GM23248 (cell line): ENCODE measurements at places on chromosomes 12 and 14. TPM values are rescaled to one million over a fixed set of nuclear protein-coding genes. Genes with fewer than 3 reads are reported as not detected.

- no peak for DNase-seq
- no peaks in the 10 kb centered on the region for H3K36me3 ChIP-seq
- H3K27me3 ChIP-seq, result no peaks in the 10 kb centered on the region
- H3K4me1 ChIP-seq, result no peaks in the 10 kb centered on the region
- no peak overlapping the region for H3K4me3 ChIP-seq
- no peak overlapping the region for H3K27ac ChIP-seq
Measured at GRCh38 chr12:63805704-63806672, 26.3 kb downstream of the RXYLT1 start.

The FAR2 gene
- total RNA-seq, result 2.1 and 6.1 TPM in 2 replicates

GRCh38 chr12:53735-54730 lies 12.5 kb upstream of the IQSEC3 start:
- H3K4me3 ChIP-seq, result no peak overlapping the region
- H3K36me3 ChIP-seq, result no peaks in the 10 kb centered on the region
- peaks cover 53% of the 10 kb centered on the region for H3K27me3 ChIP-seq
- H3K4me1 ChIP-seq, result no peaks in the 10 kb centered on the region
- DNase-seq, result no peak

DNA sequence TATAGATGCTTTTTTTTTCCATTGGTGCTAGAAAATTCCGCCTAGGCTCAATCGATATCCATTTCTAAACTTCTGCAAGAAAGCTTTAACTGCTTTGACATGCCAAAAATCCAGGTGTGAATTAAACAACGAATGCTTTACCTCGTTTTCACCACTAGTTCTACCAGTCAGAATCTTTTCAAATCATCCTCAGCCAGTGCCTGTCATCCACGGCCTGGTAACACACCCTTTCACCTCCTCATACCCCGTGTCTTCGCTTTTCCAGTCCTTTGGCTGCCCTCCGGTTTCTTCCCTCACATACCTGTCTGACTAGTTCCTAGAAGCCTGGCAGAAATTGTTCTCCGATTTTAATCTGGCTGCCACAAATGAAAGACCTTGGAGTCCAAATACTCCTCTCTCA lies 1.4 kb upstream of the PHC1 start:
- peak; percentile 22 for DNase-seq
- no peaks in the 10 kb centered on the region for H3K27me3 ChIP-seq
- peak overlapping the region; percentile 82; the same call in 1 of the 2 replicates for H3K4me3 ChIP-seq
- peaks cover 20% of the 10 kb centered on the region; the same call in 1 of the 2 replicates for H3K4me1 ChIP-seq
- no peaks in the 10 kb centered on the region for H3K36me3 ChIP-seq

DNA sequence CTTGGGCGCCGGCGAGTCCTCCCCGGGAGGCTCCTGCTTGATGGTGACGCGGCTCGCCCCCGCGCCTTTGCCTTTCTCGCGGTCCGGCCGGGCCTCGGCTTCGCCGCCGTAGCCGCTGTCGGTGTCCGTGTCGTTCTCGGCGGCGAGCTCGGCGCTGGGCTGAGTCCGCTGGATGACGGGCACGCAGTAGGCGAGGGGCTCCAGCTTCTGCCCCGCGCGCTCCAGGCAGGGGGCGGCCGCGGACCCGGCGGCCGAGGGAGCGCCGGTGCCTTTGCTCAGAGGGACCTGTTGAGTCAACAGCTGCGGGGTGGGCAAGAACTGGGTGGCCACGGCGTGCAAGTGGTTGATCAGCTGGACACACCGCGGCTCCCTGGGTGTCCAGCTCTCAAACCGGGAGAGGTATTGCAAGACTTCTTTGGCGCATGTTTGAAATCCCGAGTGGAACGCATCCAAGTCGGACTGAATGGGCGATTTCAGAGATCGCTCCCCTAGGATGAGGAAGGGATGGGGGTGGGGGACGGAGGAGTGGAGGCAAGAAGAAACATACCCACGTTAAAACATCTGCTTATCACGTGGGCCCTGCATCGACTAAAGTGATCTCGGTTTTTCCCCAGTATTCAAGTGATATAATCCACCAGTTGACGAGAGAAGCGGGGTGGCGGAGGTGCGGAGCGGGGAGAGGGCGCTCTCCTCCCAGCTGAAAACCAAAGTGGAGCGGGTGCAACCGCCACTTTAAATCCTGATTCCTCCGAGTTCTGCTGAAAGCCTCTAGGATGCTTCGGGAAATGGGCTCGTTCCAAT lies 2.0 kb downstream of the BHLHE41 start:
- no peaks in the 10 kb centered on the region for H3K27me3 ChIP-seq
- no peaks in the 10 kb centered on the region for H3K36me3 ChIP-seq
- peak overlapping the region; percentile 84 for H3K27ac ChIP-seq
- peaks cover 19% of the 10 kb centered on the region for H3K4me1 ChIP-seq

DNA sequence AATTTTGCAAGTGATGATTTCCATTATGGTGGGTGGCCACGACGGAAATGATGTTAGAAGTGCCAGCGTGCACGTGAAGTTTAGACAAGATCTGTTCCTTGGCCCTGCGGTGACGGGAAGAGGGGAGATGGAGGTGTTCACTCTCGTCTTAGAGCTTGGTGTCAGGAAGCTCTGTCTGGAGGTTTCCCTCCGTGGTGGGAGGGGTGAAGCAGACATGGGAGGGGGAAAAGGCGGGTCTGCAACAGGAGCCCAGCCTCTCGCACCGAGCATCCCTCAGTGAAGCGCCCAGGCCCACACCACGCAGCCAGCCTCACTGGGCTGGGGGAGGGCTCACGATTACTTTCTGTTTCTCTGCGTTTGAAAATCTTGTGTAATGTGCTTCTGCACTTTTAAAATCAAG lies 26.3 kb downstream of the EML1 start:
- no peak for DNase-seq
- H3K27ac ChIP-seq, result no peak overlapping the region
- no peaks in the 10 kb centered on the region for H3K36me3 ChIP-seq
- H3K4me1 ChIP-seq, result 0 out of 2 replicates have a peak, but pooled peaks cover 3% of the 10 kb centered on the region

GRCh38 chr12:122096591-122097149 lies 18.1 kb downstream of the MLXIP start:
- H3K27me3 ChIP-seq, result no peaks in the 10 kb centered on the region
- DNase-seq, result peak; percentile 76
- no peak overlapping the region for H3K4me3 ChIP-seq
- peaks cover 22% of the 10 kb centered on the region for H3K4me1 ChIP-seq

- H3K36me3 ChIP-seq, result peaks cover 4% of the 10 kb centered on the region; the same call in 1 of the 2 replicates
- H3K4me3 ChIP-seq, result no peak overlapping the region
- peak; percentile 41 for DNase-seq
- H3K27me3 ChIP-seq, result no peaks in the 10 kb centered on the region
- peaks cover 28% of the 10 kb centered on the region for H3K4me1 ChIP-seq
Measured at GRCh38 chr12:1117371-1117770, 126.3 kb downstream of the ERC1 start.

The NFATC4 gene
- 96.9 and 113 TPM in 2 replicates for total RNA-seq

The SMIM41 gene
- total RNA-seq, result not detected in 2 replicates

DNA sequence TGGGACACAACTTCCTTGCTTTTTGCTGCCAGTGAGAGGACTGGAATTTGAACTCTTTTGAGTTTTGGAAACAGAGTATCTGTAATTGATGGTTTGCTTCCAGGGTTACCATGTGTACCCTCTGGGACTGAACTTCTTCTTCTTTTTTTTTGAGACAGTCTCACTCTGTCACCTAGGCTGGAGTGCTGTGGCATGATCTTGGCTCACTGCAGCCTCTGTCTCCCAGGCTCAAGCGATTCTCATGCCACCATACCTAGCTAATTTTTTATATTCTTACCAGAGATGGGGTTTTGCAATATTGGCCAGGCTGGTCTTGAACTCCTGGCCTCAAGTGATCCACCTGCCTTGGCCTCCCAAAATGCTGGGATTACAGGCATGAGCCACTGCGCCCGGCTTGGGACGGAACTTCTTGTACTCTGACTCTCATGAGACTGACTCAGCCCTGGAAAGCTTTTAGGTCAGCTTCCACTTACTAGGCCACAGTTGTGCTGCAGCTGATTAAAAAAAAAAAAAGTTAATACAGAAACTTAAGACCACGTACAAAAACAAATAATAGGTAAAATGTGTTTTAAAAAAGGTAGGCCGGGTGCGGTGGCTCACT lies 15.8 kb downstream of the SEL1L start:
- H3K27me3 ChIP-seq, result no peaks in the 10 kb centered on the region
- peak; percentile 78 for DNase-seq
- peaks cover 18% of the 10 kb centered on the region for H3K4me1 ChIP-seq
- no peak overlapping the region for H3K4me3 ChIP-seq

DNA sequence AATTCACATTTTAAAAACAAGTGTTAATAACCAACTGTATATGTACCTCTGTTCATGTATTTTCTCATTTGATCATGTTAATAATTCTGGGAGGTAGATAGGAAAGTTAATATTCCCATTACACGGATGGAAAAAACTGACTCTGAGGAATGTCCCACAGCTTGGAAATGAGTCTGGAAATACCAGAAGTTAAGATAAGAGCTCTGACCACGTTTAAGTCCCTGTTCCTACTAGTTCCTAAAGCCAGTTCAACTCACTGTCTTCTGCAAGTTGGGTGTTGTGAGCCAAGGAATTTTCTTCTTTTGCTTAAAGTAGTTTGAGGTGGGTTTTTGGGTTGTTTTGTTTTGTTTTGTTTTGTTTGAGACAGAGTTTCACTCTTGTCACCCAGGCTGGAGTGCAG lies 104.5 kb downstream of the TMEM30B start:
- H3K4me3 ChIP-seq, result no peak overlapping the region
- H3K4me1 ChIP-seq, result peaks cover 39% of the 10 kb centered on the region
- DNase-seq, result no peak

DNA sequence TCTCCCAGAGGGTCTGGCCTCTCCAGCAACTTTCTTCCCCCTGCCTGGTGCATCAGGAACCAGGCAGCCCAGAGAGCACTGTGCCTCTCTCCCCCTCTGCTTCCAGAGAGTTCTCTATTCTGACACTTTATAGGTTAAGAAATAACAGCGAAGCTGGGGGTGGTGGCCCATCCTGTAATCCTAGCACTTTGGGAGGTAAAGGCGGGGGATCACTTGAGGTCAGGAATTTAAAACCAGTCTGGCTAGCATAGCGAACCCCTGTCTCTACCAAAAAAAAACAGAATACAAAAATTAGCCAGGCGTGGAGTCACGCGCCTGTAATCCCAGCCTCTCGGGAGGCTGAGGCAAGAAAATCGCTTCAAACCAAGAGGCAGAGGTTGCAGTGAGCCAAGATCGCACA lies 58.3 kb downstream of the ESRRB start:
- no peak overlapping the region for H3K4me3 ChIP-seq
- H3K27ac ChIP-seq, result no peak overlapping the region
- no peaks in the 10 kb centered on the region for H3K4me1 ChIP-seq
- DNase-seq, result no peak

The DDX47 gene
- total RNA-seq, result 124 and 132 TPM in 2 replicates

The CALM1 gene
- 281 and 307 TPM in 2 replicates for total RNA-seq

The HSPB8 gene
- total RNA-seq, result 11.1 and 17.8 TPM in 2 replicates

- no peak within 1 kb of the TSS for H3K27ac ChIP-seq
- no peaks in the 10 kb centered on the region for H3K27me3 ChIP-seq
- DNase-seq, result no peak
- no peaks in the 10 kb centered on the region for H3K36me3 ChIP-seq
- H3K4me1 ChIP-seq, result no peaks in the 10 kb centered on the region
Measured at GRCh38 chr12:88029093-88029665, at the start of gene C12orf50. Gene C12orf50 (minus strand): TSS chr12:88029401. CDS start chr12:88026962, 2,439 bp downstream.

The CD69 gene
- not detected in 2 replicates for total RNA-seq

GRCh38 chr12:131463174-131463573 lies 247.7 kb upstream of the SFSWAP start:
- no peaks in the 10 kb centered on the region for H3K4me1 ChIP-seq
- no peaks in the 10 kb centered on the region for H3K36me3 ChIP-seq
- no peak overlapping the region for H3K27ac ChIP-seq
- no peak for DNase-seq
- no peaks in the 10 kb centered on the region for H3K27me3 ChIP-seq

- no peak overlapping the region for H3K4me3 ChIP-seq
- H3K4me1 ChIP-seq, result no peaks in the 10 kb centered on the region
- no peaks in the 10 kb centered on the region for H3K27me3 ChIP-seq
- DNase-seq, result no peak
- no peak overlapping the region for H3K27ac ChIP-seq
- H3K36me3 ChIP-seq, result peaks cover 19% of the 10 kb centered on the region
Measured at GRCh38 chr14:103045371-103045869, 11.9 kb downstream of the CDC42BPB start.

GRCh38 chr12:29725587-29726320 lies 58.0 kb downstream of the TMTC1 start:
- peak overlapping the region; percentile 28 for H3K27ac ChIP-seq
- H3K4me1 ChIP-seq, result peaks cover 12% of the 10 kb centered on the region; the same call in 1 of the 2 replicates
- no peaks in the 10 kb centered on the region for H3K36me3 ChIP-seq
- no peak overlapping the region for H3K4me3 ChIP-seq
- H3K27me3 ChIP-seq, result no peaks in the 10 kb centered on the region

DNA sequence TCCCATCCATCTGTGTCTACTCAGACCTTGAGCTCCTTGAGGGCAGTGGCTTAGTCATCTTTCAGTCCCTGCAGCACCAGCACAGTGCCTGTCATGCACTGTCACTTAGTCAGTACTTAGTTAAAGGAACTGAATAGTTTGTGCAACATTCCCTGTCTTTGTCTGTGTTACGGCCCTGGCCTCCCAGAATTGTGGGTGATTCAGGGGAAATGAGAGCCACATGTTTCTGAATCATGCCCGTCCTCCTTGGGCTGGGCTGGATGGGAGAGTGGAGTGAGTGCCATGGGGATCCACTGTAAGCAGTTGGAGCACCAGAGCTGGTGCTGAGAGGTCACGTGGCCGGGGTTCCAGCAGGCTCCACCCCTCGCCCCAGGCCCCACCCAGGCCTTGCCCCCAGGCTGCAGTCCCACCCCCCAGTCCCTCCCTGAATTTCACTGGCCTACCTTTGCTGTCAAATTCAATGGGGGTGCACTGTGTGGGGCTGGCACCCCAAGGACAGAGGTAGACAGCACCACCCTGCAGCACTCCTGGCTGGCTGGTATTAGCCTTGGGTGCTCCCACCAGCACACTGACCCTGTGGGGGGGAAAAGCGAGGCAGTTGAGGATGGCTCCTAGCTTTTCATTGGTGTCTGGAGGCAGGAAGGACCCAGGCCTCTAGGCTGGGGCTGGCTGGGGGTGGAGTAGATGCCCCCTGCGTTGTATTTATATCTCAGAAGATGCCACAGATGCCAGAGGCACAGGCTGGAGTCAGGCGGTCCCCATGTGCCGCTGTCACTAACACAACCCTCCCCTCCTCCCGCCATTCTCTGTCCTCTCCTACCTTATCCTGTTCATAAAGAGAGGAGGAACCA lies 7.5 kb downstream of the ITGA5 start:
- H3K27me3 ChIP-seq, result no peaks in the 10 kb centered on the region
- DNase-seq, result peak; percentile 98
- H3K36me3 ChIP-seq, result peaks cover 22% of the 10 kb centered on the region
- no peak overlapping the region for H3K4me3 ChIP-seq
- H3K27ac ChIP-seq, result peak overlapping the region; percentile 98
